HCEC 1CT (cell line): ENCODE measurements at places on chromosomes 7 and 10.

GRCh38 chr7:132815696-132816311 is 239.5 kb upstream of the PLXNA4 start:
- DNase-seq, result no peak

DNA sequence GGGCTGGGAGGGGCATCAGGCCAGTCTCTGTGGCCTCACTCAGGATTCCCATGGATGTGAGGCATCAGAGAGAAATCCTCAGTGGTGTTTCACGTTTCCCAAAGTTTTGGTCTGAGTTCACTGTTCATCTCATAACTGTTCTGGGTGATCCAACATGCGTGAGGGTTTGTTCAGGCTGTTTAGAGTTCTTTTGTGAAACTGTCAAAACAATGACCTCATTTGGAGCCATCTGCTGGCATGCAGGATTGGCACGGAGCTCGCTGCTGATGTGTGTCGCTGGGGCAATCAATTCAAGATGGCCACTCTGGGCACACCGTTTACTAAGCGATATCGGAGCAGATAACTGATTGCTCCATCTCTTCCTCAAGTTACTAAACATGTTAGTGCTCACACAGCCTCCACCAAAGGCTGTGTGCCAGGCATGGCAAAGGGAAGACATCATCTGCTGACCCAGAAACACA is 365.6 kb downstream of the WDR11 start:
- DNase-seq, result no peak

DNA sequence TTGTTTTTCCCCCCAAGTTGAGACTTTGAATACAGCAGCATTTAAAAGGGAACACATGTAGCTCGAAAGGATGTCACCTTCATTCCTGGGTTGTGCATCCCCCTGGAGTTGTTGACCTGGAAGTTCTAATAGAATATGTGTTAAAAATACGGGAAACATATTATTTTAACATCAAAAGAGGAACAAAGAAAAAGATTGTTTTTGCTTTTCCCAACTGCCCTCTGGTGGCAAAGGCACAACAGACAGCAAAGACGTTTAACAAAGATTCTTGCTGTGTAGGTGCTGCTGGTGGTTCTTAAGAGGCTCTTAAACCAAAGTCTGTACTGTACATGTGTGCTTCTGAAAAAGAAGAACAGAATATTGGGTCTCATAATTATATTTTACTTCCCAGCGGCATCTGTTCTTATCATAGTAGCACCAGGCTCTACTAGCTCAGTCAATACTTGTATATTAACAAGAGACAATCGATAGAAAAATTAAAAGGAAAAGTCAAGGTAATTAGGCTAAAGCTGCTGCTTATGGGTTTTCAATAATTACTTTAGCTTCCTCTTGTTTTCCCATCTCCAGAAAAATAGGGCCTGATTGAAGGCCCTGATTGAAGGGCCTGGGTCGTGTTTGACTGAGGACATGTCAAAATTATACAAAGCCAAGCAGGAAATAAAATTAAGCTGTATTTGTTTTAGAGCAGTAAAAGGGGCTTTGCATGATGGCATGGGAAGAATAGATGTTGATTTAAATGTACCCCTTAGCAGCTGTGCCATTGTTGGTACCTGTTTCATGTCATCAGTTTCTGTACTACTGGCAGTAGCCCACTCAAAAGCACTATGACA is 384.2 kb upstream of the LRGUK start:
- DNase-seq, result peak; percentile 12

GRCh38 chr10:14806318-14806717 is 31.5 kb downstream of the CDNF start:
- no peak for DNase-seq

DNA sequence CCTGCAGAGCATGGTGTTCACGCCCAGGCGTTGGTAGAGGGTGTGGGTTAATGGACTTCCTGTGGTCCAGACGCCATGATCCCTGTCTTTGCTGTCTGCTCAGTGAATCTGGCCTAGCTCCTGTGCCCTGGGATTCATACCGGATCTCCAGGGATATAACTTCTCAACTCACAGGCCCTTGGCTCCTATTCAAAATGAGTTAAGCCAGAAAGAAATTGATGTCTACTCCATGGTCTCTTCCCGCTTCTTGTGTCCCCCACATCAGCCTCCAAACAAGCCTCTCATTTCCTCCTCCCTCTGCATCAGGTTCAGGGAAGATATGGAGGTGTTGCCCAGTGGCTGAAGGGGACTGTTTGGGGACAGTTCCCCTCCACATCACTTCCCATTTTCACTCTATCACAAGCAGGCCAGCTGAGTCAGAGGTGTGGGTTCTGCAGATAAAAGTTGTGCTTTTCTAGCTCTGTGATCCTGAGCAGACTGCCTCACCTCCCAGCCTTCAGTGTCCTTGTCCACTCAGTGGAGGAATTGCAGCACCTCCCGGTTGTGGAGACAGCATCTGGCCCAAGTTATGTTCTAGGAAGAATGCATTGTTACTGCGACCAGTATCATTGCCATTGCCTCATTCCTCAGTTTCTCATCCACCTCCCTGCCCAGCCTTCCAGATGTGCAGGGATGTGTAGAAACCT is 22.5 kb downstream of the AKR1E2 start:
- no peak for DNase-seq

GRCh38 chr7:74061840-74062539 is 21.6 kb upstream of the LIMK1 start:
- peak; percentile 96 for DNase-seq

DNA sequence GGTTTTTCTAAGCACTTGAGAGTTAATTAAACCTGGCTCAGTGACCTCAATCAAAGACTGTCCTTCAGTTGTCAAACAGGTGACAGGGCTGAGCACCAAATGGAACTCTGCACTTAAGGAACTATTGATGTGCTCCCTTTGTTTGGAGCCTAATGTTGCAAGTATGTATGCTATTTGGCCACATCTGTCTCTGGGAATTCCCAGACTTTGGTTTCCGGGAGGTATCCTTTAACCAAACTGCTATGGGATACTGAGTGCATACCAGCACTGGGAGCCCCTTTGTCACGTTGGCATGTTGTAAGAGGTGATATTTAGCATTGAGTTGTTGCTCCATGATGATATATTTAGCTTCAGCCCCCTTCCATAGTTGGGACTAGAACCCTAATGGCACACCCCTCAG is 25.2 kb downstream of the ASZ1 start:
- DNase-seq, result no peak

DNA sequence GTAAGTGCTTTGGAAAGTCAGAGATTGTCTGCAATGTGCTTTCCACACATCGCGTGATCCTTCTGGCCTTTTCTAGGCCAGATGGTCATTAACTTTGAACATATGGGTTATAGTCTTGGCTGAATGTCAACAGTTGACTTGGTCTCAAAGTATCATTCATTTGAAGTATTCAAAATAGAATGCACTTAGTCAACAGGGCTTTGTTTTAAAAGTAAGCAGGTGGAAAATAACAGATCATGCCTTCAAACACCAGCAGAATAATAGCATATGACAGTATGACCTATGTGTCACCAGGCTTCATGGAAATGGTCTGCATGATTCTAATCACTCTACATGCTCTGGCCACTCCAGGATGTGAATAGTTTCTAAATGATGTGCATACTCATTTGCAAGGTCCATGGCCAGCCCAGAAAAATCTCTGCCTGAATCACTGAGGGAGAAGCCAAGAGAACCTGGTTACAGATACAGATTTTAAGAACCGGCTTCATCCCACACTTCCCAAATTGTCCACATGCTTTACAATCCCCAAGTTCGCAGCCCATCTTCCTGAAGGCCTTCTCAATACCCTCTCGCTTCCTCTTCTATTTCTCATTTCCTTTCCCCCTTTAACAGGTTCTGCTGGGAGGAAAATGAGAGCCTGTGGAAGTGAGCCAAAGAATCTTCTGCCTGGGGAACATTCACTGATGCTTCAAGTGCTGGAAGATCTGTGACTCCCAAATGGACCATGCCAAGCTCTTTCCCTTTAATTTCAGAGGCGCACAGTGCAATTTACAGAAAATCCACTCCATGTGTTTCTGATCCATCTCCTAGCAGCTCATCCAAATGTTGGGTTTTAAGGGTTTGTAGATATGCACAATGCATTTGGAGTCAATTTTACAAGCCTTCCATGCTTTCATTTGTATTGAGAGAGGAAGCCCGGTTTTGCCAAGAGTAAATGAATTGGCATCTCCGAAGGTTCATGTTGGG is 122.8 kb upstream of the GDF10 start:
- peak; percentile 4 for DNase-seq

DNA sequence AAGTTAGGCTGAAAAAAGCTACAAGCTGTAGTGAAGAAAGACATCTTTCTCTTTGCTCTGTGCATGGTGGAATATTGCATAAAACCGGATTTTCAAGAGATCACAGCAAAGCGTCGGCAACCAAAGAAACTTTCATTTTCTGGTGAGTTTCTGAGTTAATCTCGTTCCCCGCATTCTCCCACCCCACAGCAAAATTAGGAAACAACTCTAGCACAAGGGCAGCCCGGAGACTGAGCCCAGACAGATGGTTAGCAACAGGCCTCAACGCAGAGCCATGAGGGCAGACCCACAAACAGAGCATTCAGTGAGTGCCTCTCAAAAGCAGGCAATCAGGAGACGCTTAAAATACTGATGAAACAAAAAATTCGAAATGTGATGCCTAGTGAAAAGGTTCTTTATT is 396.1 kb upstream of the KLF6 start:
- DNase-seq, result no peak

DNA sequence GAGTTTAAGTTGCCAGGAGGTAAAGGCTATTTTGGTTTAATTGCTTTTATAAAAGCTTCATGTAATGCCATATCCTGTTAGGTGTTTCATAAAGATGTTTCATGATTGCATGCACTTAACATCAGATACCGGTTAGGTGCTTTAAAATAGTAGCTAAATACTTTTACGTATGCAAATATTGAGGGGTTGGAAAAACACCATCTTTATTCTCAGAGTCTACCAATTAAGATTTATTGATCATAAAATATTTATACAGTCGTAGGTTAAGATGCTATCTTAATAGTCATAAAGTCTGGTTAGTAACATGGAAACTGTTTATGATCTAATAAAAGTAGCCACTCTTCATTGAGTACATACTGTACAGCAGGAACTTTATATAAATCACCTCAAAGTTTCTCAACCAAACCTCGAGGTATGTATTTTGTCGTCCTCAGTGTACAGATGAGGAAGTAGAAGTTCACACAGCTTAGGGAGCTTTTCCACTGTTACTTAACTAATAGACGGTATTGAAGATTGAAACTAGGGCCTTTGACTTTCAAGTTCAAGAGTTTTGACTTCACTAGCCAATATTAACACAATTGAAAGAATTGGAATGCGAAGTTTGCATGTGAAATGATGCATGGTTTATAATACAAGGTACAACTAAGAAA is 897.1 kb downstream of the GATA3 start:
- no peak for DNase-seq
